ENCODE measurements at places on chromosomes 16 and 17. TPM values are rescaled to one million over a fixed set of nuclear protein-coding genes. Genes with fewer than 3 reads are reported as not detected.
A peak's percentile ranks its signal among the peaks of the same experiment; 100 is the strongest.

SPN gene
- total RNA-seq = 4.5 TPM

CHST5 gene
- 0.16 TPM for total RNA-seq

DNAI2 gene
- not detected for total RNA-seq

ZNRF1 gene
- total RNA-seq = 15.3 TPM

USH1G gene
- total RNA-seq = 0.22 TPM

MMD gene
- 12.5 TPM for total RNA-seq

RGS11 gene
- 8.3 TPM for total RNA-seq

ZFP3 gene
- total RNA-seq = 7.2 TPM

CCL14 gene
- 4.1 TPM for total RNA-seq

ACADVL gene
- 695 TPM for total RNA-seq

CD300LB gene
- total RNA-seq = 0.31 TPM

KRT28 gene
- not detected for total RNA-seq

GRCh38 chr16:22357635-22357971 lies 16.8 kb downstream of the CDR2 start:
- DNase-seq = no peak

DNA sequence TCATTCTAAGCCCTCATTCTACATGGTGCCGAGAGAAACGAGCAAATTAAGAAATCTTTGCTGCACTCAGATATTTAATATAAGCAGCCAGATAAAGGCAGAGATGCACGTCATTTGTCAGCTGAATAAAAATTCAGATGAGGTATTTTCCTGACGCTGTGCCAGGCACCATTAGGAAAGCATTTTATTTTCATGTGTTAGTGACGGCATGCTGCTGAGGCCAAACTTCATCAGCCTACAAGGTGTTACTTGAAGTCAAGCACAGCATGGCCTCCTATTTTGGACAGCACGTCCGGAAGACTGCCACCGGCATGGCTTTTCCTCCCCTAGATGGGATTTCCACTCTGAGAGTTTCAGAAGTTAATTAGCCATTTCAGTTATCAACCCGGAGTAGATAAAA lies 70.3 kb downstream of the IRX3 start:
- peak; percentile 80 for DNase-seq

GRCh38 chr16:30166202-30166902 lies 17.1 kb upstream of the CORO1A start:
- no peak for DNase-seq

DNA sequence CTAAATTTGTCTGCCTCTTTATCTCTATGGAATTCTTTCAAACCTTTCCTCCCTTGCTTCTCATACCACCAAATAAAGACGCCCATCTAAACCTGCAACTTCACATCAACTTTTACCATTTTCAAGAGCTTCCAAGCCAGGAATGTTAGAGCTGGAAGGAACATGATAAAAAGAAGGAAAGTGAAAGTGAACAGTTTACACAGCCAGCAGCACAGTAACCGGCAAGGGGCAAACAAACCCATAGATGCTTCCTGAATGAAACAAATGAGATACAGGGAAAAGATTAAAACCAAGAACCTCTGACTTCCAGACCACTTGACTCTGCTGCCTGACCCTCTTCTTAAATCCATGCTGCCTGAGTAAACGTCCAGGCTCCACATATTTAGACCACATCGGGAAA lies 231.1 kb upstream of the CA10 start:
- DNase-seq = no peak

GRCh38 chr17:14078027-14078426 lies 8.7 kb downstream of the COX10 start:
- no peak for DNase-seq

- no peak for DNase-seq
Measured at GRCh38 chr16:14146445-14146844, 75.3 kb downstream of the MRTFB start.

GRCh38 chr17:60095381-60095780 lies 16.7 kb upstream of the HEATR6 start:
- no peak for DNase-seq

- no peak for DNase-seq
Measured at GRCh38 chr17:64145375-64145750, 15.4 kb upstream of the ERN1 start.

GRCh38 chr17:4939546-4939795 lies 375 bp downstream of the SLC25A11 start:
- DNase-seq = no peak

GRCh38 chr17:7019839-7020519 lies 2.9 kb upstream of the BCL6B start:
- DNase-seq = no peak

DNA sequence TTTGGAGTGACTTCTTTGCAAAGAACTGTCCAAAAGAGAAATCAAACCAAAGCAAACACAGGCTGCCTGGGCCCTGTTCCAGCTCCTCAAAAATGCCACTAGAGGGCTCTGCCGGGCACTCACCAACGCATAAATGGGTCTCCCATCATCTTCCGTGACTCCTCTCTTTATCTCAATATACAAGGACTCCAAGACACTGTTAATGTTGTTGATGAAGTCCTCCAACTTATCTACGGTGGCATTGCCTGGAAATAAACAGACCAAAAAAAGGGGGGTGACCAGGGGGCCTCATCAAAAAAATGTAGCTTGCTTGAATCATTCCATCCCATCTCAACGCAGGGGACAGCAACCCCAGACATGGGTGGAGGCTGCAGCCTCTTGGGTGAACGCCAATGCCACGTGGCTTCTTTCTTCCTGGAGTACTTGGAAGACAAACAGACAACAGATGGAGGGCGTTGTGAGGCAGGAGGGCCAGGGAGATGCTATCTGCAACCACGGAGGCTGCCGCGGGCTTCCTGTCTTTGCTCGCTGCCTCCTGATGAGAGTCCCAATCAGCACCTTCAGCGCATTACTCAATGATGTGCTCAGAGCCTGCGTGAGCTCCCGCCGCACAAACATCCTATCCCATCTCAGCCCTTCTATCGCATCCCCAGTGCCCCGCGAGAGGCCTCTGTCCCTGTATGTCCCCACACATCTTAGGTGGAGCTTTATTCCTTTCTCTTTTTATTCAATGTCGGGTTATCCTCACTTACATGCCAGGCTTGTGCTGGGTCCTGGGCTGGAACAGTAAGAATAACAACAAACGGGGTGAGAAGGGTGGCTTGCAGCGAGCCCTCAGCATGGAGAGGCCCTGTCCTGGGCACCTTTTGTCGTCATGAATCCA lies 32.0 kb downstream of the KDM8 start:
- DNase-seq = peak; percentile 95

- DNase-seq = no peak
Measured at GRCh38 chr16:84495506-84495905, 9.0 kb downstream of the MEAK7 start.

- no peak for DNase-seq
Measured at GRCh38 chr17:77741109-77741508, 217.4 kb upstream of the TNRC6C start.

- DNase-seq = no peak
Measured at GRCh38 chr17:32503251-32504165, 16.7 kb downstream of the CDK5R1 start.

- no peak for DNase-seq
Measured at GRCh38 chr16:73298562-73298961, 250.6 kb upstream of the ZFHX3 start.

DNA sequence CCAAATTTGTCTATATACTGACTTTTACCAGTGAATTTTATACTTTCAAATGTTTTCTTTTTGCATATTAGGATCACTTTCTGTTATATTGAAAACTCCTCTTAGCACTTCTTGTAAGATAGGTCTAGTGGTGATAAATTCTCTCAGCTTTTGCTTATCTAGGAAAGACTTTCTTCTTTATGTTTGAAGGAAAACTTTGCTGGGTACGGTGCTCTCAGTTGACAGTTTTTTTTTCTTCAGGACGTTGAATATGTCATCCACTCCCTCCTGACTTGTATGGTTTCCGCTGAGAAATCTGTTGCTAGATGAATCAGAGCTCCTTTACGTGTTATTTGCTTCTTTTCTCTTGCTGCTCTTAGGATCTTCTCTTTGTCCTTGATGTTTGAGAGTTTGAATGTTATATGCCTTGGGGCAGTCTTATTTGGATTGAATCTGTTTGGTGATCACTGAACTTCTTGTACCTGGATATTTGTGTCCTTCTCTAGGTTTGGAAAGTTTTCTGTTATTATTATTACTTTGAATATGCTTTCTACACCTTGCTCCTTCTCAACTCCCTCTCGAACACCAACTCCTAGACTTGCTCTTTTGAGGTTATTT lies 44.0 kb upstream of the NACA2 start:
- no peak for DNase-seq

GRCh38 chr16:85132456-85133289 lies 20.4 kb upstream of the CIBAR2 start:
- DNase-seq = no peak

GRCh38 chr17:39026980-39027451 lies 59.8 kb upstream of the FBXO47 start:
- peak; percentile 73 for DNase-seq

GRCh38 chr17:76641501-76641900 lies 2.1 kb downstream of the ST6GALNAC1 start:
- no peak for DNase-seq

DNA sequence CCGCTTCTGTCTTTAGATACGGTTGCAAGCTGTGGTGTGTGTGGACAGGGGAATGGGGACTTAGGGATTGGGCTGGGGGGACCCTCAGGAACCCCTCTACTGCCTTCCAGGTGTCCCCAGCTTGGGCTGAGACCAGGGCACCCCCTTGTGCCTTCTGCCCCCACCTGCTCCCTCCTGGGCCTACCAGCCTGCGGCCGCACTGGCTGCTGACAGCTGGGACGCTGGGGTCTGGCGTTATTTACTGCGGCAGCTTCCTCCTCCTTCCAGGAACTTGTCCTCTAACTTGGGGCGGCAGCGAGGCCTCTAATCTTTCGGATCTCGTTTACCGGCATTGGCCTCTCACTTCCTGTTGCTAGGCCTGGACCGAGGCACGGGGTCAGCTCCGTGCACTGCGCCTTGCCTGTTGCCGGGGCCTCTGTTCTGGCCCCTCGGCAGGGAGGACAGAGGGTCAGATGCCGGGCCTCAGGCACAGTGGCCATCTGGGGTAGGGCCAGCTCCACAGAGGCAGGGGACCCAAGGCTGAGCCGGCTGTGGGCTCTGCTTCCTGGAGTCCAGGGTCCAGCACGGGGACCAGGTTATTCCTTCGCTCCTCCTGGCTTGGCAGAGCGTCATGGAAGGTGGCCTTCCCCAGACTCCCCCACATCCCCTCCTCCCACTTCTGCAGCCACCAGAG lies 31.8 kb downstream of the TMEM235 start:
- no peak for DNase-seq

GRCh38 chr17:81422776-81423697 lies 27.8 kb downstream of the BAHCC1 start:
- peak; percentile 93 for DNase-seq

DNA sequence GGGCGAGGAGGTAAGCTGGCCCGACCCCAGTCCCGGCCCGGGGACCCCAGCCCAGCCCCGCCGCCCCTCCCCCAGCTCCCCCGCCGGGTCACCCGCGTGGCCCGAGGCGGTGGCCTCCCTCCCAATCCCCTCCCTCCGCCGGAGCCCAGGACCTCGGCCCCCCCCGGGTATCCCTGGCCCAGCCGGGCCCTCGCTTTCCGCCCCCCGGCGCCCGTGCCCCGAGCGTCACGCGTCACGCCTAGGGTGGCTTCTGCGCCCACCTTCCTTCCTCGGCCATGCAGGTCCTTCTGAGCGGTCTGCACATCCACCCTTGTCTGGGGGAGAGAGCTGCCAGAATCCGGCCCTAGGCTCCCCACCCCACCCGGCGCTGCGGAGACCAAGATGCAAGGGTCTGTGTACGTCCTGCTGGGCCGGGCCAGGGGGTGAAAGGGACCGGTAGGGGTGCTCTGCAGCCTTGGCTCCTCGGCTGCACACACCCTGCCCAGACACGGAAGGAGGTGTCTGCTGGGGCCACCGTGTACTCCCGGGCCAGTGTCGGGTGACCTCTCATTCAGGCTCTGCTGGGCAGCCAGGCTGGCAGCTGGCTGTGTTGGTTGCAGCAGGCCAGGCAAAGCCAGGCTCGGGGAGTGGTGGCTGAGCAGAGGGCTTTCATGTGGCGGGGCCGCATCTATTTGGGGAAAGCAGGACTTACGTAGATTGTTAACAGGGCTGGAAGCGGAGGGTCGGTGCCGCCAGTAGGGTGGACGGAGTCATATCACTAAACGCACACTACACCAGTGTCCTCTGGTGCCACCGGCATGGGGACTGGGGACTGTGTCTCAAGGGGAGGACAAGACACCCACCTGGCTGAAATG lies 754 bp downstream of the RAB11FIP4 start:
- DNase-seq = peak; percentile 38

DNA sequence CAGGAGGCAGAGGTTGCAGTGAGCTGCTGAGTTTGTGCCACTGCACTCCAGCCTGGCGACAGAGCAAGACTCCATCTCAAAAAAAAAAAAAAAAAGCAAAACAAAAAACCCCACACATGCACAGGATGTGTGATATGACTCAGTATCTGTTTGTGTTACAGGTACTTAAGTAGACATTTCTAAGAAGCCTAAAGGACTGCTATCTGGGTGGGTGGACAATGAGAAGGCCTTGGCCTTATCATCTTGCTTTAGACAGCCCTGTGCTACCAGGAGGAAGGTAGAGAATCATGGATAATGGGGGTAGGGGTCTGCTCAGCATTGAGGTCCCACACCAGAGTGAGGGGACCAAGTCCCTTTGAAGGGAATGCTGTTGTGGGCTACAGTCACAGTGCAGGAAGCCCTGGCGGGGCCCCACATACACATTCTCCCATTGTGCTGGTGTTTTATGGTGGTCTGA lies 26.7 kb downstream of the PLD6 start:
- no peak for DNase-seq

DNA sequence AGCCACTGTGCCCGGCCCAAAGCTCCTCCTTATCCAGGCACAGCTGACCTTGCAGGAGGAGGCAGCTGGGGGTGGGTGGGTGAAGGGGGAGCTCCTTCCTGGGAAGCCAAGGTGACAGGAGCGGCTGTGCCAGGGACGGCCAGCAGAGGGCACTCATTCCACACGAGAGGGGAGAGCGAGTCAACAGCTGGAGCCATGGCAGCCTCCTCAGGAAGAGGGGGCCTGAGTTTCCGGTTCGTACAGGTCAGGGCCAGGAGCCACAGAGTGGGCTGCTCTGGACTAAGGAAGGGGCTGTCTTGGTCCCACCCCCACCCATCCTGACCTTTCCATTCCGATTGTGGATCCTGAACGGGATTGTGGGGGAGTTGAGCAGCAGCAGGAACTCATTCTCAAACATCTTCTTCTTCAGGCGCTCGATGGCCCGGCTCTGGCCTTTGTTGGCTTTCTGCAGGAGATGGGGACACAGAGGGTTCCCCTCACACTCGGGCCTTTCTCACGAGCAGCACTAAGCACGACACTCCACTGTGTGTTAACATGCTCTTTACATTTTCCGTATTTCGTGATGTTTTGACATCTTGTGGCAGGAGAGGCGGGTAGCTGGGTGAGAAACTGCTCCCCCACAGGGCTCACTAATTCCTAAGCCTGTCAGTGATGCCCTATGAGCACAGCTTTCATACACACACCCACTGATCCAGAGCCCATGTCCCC lies 61.6 kb downstream of the TIMM22 start:
- DNase-seq = no peak

- peak; percentile 96 for DNase-seq
Measured at GRCh38 chr16:89395150-89396142, 94.9 kb downstream of the ANKRD11 start.

GRCh38 chr16:68756239-68756915 lies 19.3 kb downstream of the CDH1 start:
- no peak for DNase-seq

Data from right atrium auricular region (tissue), 2 donors.